ENCODE measurements at places on chromosomes 4 and X.

DNA sequence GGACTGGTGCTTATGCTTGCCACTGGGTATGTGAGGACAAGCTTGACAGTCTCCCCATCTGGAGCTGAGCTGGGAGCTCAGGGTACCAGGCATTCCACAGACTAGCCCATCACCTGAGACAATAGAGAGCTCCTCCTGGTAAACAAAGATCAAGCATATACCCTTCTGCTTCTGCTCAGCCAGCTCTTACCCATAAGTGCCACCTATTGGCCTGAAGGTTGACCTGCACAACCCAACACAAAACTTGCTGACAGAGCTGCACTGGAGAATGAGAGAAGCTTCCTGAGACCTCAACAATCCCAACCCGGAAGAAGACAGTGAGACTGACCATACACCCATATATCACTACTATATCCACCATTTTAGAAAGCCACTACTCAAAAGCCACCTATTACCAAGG, 1049.2 kb upstream of the INTU start:
- no peak for DNase-seq

DNA sequence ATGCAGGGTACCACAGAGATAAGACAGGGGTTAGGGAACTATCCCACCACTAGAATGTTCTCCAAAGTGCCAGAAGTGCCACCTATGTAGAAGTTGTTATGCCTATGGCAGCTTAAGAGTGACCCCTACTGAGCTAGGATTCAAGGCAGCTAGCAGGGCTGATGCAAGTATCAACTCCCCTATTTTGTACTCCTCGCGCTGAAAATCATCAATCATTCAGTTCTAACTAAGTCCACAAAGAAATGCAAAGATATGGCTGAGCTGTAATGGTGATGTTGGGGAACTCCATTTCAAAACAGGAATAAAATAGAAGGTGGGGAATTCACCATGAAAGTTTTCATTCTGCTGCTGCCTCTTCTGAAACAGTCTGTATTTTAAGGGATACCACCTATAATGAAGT, 13.8 kb downstream of the ACSL4 start:
- no peak for DNase-seq

DNA sequence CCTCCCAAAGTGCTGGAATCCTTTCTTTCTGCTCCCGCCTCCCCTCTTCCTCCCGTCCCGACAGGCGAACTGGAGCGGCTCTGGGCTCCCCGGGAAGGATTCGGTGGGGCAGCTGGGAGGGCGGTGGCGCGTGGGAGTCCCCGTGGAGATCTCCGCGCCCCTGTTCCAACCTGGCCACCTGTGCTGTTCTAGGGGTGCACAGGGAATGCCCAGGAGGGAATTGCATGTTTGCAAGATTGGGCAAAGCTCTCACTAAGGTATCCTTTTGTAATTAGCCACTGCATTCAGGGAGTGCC, 11.2 kb upstream of the ELF4 start:
- no peak for DNase-seq

GRCh38 chrX:154333837-154334271, 38.3 kb downstream of the TKTL1 start:
- no peak for DNase-seq

GRCh38 chrX:71604141-71604540, 14.2 kb downstream of the CXCR3 start:
- no peak for DNase-seq

- no peak for DNase-seq
Observed at GRCh38 chrX:120751683-120752082, 121.8 kb upstream of the C1GALT1C1 start.

DNA sequence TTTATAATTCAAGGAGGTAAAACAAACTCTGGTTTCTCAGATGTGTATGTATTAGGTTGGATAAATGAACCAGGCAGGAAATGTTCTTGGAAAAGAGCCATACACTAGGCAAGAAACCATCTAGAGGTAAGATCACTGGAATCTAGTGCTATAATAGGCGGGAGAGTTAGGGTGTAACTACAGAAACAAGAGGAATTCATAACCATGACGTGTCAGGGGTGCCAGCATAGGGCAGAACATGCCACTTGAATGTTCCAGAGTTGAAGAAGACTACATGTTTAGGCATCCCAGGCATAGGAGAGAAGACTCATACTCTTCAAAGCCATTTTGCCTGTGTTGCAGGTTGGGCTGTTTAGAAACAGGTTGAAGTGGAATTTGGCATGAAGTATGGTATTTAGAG, 198.7 kb downstream of the CCNG2 start:
- no peak for DNase-seq

DNA sequence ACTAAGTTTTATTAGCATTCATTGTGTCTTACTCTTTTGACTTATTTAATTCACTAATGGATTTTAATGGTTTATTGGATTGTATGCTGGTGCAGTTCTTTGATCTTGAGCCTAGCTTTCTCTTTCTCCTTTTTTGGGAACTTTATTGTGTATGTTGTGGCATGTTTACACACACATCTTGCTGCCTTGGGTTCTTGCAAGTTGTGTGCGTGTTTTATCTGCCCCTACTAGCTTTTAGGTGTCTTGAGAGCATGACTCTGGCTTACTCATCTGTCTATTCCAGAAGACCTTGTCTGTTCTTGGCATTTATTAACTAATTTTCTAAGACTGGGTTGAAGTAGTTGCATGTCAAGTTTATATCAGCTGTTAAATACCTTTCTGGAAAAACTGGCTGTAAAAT, 2.7 kb downstream of the TMEM165 start:
- no peak for DNase-seq

DNA sequence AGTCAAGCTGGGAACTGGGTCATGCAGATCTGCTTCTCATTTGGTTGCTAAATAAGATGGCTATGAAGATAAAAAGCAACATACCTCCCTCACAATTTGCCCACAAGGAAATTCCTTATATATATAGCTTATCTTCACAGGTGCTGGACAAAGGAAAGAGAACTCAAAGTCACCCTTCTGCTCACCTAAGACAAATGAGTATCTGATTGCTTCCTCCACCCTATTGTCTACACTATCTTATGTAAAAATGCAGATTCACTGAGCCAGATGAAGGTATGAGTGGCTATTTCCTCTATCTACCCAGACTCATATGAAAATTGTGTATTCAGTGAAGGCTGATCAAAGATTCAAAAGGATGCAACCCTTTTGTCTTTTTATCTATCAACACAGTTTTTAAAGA, 50.8 kb downstream of the CHM start:
- no peak for DNase-seq

DNA sequence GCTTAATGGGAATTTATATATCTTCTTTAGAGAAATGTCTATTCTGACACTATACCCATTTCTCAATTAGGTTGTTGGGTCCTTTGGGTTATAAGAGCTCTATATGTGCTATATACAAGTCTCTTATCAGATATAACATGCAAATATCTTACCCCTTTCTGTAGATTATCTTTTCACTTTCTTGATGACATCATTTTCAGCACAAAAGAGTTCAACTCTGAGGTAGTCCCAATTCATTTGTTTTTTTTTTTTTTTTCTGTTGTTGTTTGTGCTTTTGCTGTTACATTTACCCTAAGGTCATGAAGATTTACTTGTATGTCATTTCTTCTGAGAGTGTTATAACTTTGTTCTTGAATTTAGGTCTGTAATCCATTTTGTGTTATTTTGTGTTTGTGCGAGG, 326.4 kb downstream of the CENPC start:
- no peak for DNase-seq

DNA sequence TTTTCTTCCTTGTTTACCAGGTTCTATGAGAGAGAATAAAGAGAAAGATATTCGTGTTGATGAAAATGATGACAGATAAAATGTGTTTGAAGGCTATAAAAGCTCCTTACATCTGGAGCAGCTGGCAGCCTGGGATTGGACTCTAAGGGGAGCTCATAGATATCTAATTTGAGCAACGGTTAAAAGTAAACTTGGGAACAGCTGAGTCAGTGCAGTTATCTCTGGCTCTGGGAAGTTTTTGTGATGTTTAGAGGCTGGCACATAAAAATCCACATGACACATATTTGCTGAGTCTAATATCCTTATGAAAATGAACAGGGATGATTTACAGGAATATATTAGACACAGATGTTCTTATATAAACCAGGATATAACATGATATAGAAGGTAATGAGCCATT, 331.8 kb upstream of the TENM3 start:
- no peak for DNase-seq

GRCh38 chrX:47566841-47567240, 5.8 kb downstream of the ARAF start:
- DNase-seq: no peak

- DNase-seq: no peak
Observed at GRCh38 chrX:24741330-24741729, 47.6 kb downstream of the POLA1 start.

GRCh38 chr4:169582706-169583105, 29.7 kb downstream of the NEK1 start:
- DNase-seq: no peak

- no peak for DNase-seq
Observed at GRCh38 chrX:147403040-147403439, 508.7 kb upstream of the FMR1 start.

DNA sequence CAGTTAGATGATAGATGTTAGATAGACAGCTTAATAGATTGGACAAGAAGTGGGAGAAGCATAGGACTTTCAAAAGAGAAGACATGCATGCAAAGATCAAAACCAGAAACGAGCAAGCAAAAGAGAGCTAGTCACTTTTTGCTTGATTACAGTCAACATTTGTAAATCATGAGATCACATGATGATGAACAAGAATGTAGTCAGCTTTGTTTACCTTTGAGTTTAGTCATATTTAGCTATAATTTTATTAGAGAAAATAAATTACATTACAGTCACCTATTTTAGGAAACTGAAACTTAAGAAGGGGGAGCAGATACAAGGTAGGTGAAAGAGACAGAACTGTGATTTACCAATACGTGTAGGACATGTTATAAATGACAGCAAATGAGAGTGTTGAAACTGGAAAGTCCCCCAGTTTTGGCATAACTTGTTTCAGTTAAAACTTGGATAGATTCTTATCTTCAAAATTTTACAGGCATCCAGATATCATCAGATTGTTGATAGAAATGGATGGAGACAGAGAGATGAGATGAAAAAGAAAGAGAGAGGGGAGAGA, 1083.1 kb upstream of the PCDH10 start:
- no peak for DNase-seq

DNA sequence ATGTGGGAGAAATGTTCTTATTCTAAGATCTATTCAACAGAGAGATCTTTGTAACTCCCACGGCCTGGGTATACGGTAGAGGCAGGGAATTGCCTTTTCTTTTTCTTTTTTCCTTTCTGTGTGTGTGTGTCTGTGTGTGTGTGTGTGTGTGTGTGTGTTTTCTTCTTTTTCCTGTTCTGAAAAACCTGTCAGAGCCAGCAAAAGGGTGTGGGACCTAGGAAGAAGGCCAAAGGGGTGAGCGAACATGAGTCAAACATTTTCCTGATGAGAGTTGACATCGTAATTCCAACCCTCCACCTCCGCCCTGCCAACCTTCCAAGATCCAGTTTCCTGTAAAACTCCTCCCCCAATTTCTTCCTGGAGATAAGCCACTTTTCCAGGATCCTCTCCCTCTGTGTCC, 2.8 kb upstream of the CHIC2 start:
- DNase-seq: no peak

DNA sequence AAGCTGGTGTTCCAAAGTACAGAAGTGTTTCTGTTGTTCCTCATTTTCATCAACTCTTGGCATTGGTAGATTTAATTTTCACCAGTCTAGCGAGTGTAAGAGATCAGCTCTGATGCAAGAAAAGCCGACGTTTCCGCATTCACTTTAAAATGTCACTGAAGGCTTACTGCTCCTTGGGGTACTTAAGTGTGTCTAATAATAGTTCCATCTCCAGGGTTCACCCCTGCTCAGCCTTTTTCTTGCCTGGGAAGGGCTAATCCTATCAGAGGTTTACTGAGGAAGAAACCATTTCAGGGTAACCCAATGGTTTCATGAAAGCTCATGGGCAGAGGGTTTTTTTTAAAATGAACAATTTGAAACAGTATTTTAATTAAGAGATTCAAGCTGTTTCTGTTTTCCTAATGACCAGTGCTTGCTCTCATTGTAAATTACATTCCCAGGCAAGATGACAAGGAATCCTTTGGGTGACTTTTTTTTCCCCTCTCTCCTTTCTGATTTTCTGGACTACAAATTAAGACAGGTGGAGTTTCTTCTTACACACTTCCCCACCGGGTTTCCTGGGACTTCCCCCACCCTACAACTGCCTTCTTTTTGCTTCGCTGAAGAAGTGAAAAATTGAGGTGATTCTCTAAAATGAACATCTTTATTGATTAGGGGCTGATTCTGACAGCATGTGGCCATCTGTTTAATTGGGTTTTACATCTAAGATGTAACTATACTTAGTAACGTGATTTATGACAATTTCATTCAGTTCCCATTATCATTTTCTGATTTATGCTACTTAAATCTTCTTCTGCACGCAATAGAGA, 78.7 kb upstream of the CBLL2 start:
- no peak for DNase-seq

DNA sequence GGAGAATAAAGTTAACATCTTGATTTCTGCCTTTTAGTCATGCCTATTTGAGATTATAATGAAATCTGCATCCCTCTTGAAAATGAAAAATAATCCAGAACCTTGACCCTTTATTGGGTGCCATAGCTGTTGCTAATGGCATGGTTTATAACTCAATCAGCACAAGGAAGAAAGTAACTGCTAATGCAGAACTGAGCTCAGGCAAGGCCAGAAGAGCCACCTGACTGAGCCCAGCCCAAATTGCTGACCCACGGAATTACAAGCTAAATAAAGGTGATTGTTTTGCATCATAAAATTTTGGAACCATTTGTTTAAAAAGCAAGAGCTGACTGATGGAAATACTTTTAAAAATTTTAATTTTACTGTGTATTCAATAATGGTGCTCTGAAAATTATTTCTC, 76.4 kb upstream of the TBL1X start:
- DNase-seq: no peak

DNA sequence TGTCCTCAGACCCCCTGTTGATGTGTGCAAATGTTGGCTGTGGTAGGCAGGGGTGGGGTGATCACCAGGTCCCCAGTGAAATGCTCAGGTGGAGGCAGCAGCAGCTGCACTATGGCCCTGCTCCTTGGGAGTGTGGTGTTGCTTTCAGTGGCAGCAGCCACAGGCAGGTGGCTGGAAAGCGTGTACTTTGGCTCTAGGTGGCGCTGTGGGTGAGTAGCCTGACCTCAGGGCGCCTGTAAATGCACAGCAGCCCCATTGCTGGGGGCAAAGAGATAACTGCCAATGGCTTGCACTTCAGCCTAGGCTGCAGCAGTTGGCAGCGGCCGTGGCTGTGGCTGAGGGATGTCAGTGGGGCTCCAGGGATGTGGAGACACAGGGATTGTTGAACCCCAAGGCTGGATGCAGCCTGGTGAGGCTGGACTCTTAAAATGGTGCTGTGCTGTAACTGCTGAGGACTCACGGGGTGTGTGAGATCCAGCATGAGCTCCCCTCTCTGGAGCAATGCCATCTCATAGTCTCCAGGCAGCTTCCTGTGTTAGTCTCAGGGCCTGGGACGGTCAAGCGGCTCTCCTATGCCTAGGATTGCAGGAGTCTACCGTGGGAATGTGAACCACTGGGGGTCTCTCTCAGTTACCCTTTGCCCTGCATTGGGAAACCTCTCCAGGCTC, 421.7 kb upstream of the HTR2C start:
- no peak for DNase-seq

GRCh38 chrX:28847423-28847822, 260.2 kb downstream of the IL1RAPL1 start:
- DNase-seq: peak; percentile 89

- DNase-seq: no peak
Observed at GRCh38 chrX:19388064-19388679, 44.4 kb downstream of the PDHA1 start.

GRCh38 chrX:49312176-49312575, 8.7 kb downstream of the GAGE10 start:
- DNase-seq: no peak

All from Ammon's horn (tissue), 1 donor.